ENCODE measurements at places on chromosomes 5 and 9.

GRCh38 chr9:77019236-77019925, at the start of gene FOXB2:
Gene FOXB2, plus strand, starts transcription at chr9:77019655. Its CDS starts 0 bp downstream, at chr9:77019655.
- DNase-seq, result no peak

- DNase-seq, result no peak
These were observed 115.3 kb downstream of the GDNF start for GRCh38 chr5:37724395-37725125.

- DNase-seq, result no peak
These were observed 226.1 kb downstream of the GOLPH3 start for GRCh38 chr5:31948006-31948405.

- no peak for DNase-seq
These were observed 1.4 kb upstream of the SUSD1 start for GRCh38 chr9:112176524-112176923.

GRCh38 chr9:101629636-101630035, 34.9 kb upstream of the PPP3R2 start:
- DNase-seq, result no peak

GRCh38 chr5:74660140-74660539, 19.6 kb upstream of the ENC1 start:
- no peak for DNase-seq

- no peak for DNase-seq
These were observed 13.3 kb upstream of the PITX1 start for GRCh38 chr5:135047347-135047695.

GRCh38 chr5:136011414-136012001, 17.3 kb upstream of the TGFBI start:
- DNase-seq, result no peak

DNA sequence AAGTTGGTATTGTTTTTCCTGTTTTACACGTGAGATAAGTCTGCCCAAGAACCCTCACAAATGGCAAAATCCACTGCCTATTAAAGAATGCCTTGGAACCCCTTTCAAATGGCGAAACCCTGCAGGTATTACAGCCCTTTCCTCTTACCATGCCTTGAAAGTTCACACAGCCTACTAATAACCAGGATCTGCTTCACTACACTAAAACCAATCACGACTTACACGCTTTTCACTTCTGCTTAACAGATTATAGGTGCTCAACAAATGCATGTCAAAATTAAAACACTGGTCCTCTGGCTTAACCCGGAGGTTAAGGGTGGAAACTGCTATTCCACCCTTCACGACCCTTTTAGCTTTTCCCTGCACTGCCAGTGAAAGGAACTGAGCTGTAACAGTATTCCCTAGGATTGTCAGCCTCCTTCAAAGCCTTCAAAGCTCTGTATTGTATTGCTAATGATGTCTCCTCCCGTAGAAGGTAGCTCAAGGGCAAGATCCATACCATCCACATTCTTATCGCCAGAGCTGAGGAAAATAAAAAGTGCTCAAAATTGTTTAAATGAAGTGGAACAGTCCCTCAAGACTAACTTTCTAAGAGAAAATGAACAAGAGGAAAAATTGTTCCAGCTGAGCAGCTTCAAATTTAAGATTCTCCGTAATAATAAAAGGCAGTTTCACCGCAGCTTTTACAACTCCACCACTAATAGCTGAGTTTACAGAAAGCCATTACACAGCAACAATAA, 997 bp downstream of the AUH start:
- no peak for DNase-seq

- DNase-seq, result no peak
These were observed 64.3 kb downstream of the MLLT3 start for GRCh38 chr9:20557890-20558565.

GRCh38 chr5:10151656-10152055, 98.0 kb downstream of the ATPSCKMT start:
- DNase-seq, result no peak

DNA sequence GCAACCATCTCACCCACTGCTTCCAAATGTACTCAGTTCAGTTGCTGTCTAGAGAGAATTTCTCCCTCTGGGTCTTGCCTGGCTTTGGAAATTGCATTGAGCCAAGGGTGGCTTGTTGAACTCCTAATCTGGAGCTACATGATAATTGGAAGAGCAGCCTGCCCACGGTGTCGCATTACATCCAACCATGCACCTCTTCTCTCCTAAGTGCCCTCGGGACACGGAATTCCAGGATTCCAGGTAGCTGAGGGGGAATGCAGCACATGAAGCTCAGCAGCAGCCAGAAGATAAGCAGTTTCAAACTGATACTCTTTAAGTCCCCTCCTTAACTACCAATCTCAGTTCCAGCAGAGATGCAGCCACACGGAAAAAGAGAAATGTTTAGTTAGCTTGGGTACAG, 509.4 kb upstream of the KLF4 start:
- DNase-seq, result no peak

GRCh38 chr9:132651259-132651658, 18.5 kb downstream of the DDX31 start:
- DNase-seq, result peak; percentile 15

DNA sequence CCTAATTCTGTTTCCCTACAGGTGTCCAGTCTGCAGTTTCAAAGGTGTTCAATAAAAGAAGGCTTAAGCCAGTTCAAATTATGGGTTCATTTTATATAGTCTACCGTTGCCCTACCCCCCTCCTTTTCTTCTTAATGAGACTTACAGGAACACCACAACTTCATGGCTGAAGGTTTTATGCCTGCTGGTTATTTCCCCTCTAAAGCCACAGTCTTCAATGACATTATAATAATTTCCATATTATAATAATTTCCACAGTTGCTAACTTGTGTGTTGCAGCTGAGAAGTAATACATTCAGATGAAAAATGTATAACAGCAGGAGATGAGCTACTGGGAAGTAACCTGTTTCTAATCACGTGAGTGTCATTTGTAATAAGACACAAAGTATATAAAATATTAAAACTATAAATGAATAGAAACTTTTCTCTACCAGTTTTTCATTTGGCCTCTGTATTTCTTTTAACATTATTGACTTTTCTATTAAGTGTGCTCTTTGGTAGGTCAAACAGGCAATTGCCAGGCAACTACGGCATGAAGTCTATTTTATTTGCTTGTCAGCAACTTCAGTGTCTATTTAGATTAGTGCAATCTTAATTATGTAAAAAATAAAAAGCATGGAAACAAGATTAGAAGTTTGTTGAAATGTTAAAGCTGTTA, 120.5 kb upstream of the HMHB1 start:
- DNase-seq, result no peak

DNA sequence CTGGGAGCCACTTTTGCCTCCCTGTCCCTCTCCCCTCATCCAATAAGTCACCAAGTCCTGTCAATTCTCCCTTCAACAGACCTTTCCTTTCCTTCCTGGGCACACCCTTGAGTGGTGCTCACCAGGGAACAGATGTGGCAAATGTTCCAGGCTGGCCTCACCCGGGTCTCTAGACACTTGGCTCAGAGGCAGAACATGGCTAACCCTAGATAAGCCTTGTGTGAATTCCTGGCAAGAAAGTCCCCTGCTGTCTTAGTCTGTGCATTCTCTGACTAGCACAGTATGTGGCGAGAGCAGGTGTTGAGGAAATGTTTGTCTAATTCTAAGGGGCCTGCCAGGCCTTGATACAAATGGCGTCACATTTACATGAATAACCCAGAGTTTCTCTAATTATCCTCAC, 41.2 kb upstream of the PTGS1 start:
- no peak for DNase-seq

DNA sequence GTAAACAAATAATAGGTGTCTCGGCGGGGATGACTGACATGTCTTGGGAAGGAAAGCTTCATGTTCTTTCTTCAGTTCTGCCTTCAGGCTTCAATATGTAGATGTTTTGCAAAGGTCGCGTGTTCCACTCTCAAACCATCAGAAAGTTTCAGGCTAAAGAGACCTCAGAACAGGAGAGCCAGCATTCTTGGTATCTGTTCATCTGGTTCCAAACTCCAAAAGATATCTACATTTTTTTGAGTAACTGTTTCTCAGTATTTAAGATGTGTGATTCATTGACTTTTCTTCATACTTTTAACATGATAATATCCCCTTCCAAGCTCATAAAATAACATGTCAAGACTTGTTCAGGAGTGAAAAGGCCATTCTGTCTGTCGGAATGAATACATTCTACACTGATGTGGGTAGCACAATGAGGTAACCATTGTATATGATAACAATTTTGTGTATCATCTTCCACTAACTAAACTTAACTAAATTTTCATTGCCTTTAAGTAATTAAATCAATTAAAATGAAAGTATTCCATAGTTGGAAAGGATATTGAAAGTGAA, 183.6 kb downstream of the CFAP90 start:
- no peak for DNase-seq

GRCh38 chr5:164741376-164741775, 1236.0 kb downstream of the MAT2B start:
- no peak for DNase-seq

GRCh38 chr9:110626101-110626829, 42.3 kb upstream of the MUSK start:
- no peak for DNase-seq

- DNase-seq, result no peak
These were observed 86.5 kb upstream of the FSTL4 start for GRCh38 chr5:133698646-133699526.

GRCh38 chr5:10604975-10605374, 41.1 kb downstream of the ANKRD33B start:
- no peak for DNase-seq

DNA sequence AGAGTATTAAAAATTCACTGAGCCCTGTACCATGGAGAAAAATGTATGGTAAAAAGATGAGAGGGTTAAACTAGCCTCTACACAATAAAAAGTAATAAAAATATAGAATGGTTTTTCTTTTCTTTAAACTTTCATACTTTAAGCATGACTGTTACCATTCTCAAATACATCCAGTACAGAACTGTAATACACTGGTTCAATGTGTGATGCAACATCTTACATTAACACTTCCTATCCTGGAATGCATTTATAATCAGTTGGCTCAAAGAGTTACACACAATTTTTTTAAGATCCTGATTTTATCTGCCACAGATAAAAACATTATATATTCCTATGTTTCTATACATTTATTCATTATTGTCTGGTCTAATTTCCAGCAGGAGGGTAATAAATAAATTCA, 4.7 kb downstream of the GNAQ start:
- DNase-seq, result no peak

- DNase-seq, result no peak
These were observed 292.5 kb downstream of the SPATA31D1 start for GRCh38 chr9:82281066-82281465.

DNA sequence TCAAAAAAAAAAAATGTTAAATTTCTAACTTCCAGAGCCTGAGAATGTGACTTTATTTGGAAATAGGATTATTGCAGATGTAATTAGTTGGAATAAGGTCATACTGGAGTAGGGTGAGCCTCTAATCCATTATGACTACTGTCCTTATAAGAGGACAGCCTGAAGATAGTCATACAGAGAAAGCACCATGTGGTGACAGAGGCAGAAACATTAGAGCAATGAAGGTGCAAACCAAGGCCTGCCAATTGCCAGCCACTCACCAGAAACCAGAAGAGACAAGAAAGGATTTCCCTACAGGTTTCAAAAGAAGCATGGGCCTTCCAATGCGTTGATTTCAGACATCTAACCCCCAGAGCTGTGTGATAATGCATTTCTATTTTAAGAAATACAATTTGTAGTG, 659.2 kb upstream of the CHD1 start:
- DNase-seq, result no peak

DNA sequence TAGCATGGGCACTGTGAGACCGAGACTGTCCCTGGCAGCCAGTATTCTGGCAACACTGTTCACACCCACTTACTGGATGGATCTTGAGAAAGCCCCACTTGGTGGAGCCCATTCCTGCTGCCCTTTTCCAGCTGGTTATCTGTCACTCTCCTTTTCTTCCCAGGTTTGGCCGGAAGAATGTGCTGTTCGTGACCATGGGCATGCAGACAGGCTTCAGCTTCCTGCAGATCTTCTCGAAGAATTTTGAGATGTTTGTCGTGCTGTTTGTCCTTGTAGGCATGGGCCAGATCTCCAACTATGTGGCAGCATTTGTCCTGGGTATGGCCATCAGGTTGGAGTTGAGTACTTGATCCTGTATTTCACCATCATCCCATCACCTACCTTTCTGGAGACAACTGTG, 14.5 kb downstream of the SLC22A5 start:
- no peak for DNase-seq

GRCh38 chr9:123555646-123556045, 199.6 kb downstream of the CRB2 start:
- no peak for DNase-seq

DNA sequence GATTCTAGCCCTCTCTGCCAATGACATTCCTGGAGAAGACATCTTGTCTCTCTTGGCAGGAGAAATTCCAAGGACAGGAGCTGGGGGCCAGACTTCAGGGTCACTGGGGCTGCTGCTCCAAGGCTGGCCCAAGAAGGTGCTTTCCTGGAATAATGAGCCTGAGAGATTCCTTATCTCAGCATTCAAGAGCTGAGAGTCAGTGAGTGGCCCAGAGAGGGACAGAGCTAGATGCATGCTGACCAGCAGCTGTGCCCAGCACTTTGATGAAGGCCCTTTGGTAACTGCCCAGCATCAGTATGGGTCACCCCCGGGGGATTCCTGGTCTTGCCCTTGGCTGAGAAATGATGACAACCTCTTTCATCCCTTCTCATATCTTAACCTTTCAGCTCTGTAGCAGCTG, 47.7 kb upstream of the CTNNA1 start:
- DNase-seq, result no peak

DNA sequence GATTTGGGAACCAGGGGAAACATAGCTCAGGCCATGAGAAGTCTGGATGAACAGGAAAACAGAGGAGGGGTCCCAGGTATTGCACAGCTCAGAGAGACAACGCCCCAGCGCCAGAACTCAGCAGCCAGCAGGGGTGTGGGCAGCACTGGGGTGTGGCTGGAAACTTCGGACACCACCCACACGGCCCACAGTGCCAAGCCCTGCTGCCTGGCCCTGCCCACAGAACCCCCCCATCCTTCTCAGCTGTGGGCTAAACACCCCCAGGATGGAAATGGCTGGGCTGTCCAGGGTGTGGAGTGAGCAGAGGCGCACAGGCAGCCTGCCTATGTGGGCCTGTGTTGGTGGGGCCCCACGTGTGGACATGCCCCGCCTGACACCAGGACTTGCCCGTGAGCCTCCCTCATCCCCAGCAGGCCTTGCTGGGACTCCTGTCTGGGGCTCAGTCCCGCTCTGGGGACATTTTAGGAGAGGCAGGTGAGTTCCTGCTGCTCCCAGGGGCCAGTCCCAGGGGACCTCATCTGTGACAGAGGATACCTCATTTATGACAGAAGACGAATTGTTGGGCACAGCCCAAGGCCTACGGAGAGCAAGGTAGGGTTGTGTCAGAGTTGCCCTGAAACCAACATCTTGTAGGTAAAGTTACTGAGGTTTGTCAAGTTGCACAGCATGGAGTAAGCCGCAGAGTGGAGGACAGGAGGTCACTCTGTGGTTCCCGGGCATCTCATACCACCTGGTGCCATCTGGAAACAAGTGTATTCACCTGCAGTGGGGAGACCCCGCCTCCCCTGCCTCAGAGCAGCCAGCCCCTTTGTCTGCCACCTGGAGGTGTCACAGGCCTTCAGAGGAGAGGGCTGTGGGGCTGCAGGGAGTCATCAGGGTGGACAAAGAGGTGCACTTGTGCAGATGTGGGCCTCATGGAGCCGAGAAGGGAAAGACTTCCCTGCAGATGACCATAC, 183.2 kb downstream of the AUH start:
- DNase-seq, result no peak

- DNase-seq, result no peak
These were observed 253.4 kb upstream of the SLC24A2 start for GRCh38 chr9:20042128-20042711.
